ENCODE measurements at places on chromosomes 1 and 21.

GRCh38 chr1:36753451-36753850 lies 270.7 kb upstream of the CSF3R start:
- DNase-seq, result no peak

GRCh38 chr21:32065654-32066053 lies 192.8 kb downstream of the HUNK start:
- no peak for DNase-seq

DNA sequence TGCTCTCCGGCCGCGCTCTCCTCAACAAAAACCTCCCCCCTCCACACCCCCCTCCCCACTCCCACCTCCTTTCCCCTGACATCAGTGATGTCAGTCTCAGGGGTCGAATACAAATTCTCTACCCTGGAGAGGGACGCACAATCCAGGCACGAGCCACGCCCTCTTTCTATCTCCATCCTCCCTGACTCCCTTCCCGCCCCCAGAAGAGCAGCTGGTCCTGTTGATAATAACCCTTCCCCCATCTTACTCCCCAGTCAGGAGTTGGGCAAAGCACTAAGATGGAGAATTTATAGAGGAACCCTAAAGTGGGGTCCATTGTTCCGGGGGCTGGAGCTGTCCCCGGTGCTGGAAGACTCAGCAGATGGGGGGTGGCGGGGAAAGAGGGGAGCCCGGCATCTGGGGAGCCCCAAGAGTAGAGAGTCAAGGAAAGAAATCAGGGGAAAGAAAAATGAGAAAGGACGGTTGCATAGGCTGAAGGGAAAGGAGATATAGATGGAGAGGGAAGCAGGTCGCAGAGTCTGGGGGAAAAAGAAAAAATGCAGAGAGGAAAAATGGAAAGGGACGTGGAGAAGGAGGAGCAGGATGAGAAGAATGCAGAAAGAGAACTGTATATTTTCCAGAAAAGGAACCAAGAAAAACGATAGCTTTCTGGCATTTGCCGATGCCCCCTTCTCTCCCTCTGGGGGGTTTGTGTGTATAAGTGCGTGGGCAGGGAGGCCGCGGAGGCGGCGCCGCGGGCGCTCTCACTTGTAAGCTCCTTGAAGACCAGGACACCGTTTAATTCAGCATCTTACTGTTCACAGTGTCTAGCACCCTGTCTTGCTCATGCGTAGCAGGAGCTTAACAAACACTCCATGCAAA lies at the start of gene CELF3:
TSS of gene CELF3 (minus strand) at position 33 of the 861 bp plus-strand sequence. CDS start 783 bp downstream, outside the sequence.
- DNase-seq, result no peak

GRCh38 chr1:152774875-152775274 lies at the start of gene LCE1F:
TSS of gene LCE1F (plus strand) at chr1:152775140. CDS start at chr1:152776372, 1,232 bp downstream.
- DNase-seq, result no peak

Measured in smooth muscle cell of the brain vasculature (primary cell).